Progenitor cell of endocrine pancreas (in vitro differentiated cells): ENCODE measurements at places on chromosomes 4 and X. TPM values are rescaled to one million over a fixed set of nuclear protein-coding genes. Genes with fewer than 3 reads are reported as not detected.

DNA sequence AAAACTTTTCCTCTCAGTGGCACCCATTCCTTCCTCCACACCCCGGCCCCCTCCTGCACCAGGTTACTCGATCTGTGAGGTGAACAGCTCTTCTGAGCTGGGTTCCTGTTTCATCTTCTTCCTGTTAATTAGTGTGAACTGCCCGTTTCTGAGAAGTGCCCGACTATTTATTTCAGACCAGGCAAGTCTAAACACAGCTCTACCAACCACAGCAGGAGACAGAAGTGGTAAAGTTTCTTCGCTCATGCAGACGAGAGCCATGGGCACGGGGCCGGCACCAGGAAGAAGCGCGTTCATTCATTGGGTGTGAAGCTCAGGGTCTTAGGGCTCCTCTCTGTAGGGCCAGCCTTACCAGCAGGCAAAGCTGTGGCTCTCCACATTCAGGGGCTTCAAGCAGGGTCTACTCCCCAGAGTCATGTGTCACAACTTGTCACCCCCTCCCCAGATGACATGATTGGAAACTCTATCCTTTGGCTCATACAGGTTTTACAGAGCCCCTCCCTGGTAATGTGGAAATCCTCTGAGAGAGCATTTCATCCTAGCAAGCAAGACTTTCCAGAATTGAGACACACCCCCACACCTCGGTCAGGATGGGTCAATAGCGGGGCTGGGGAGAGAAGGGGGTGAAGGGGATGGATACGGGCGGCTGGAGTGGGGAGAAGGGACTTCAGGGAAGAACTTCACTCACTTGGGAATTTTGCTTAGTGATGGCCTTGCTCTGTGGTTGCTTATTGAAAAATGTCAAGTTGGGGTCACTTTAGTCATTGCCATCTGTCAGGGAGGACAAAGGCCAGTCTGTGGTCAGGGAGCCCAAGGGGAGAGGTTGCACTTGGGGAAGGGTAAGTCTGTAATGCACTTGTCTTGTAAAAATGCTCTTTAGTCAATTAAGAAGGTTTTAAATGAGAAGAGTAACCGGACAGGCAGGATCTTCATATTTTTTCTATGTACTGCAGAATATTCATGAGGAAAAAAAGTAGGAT is 121.6 kb upstream of the TRIM2 start:
- peaks cover 14% of the 10 kb centered on the region for H3K27me3 ChIP-seq
- H3K27ac ChIP-seq, result no peak overlapping the region
- DNase-seq, result no peak
- H3K4me1 ChIP-seq, result peaks cover 12% of the 10 kb centered on the region
- H3K4me3 ChIP-seq, result no peak overlapping the region

Gene PLXNA3
- total RNA-seq, result 135 and 148 TPM in 2 replicates

DNA sequence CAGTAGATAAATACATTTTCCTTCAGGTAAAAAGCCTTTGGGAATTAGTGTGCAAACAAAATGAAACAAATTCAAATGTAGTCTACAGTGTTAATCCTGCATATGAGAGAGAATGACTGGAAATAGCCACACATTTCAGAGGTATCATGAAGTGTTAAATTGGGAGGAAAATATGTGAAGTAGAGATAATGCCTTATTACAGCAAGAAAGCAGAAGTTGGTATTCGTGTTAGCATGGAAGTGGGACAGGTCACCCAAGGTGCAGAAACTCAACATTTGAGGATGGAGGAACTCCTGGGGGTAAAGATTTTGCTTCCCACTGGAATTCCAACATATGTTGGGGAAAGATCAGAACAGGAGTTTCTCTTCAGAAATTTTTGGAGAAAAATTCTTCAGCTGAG is 51.3 kb downstream of the EMCN start:
- no peaks in the 10 kb centered on the region for H3K36me3 ChIP-seq
- no peak for DNase-seq
- no peak overlapping the region for H3K27ac ChIP-seq
- H3K27me3 ChIP-seq, result no peaks in the 10 kb centered on the region

DNA sequence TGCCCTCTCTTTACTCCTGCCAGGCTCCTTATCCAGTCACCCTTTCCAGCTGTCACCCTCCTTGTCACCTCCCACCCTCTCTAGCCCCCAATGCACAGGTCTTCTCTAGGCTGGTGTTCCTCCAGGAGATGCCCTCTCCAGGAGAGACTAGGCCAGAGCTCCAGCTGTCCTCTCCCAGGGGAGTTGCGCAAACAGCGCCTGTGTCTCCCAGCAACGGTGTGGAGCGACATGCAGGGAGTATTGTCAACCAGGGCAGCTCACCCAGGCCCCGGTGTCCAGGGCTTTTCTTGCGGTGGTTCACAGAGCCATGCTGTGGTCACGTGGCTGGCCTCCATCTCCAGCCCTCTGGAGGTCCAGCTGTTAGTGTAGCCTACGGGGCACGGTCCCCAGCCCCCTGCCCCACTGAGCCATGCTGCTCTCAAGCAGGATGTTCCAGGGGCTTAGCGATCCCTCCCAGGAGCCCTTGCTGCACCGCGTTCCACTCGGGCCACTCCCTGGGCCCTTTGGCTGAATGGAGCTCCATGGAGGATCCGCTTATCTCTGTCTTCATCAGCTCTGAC is 34.8 kb downstream of the CCNQ start:
- no peaks in the 10 kb centered on the region for H3K4me1 ChIP-seq
- no peak overlapping the region for H3K4me3 ChIP-seq
- H3K36me3 ChIP-seq, result no peaks in the 10 kb centered on the region

DNA sequence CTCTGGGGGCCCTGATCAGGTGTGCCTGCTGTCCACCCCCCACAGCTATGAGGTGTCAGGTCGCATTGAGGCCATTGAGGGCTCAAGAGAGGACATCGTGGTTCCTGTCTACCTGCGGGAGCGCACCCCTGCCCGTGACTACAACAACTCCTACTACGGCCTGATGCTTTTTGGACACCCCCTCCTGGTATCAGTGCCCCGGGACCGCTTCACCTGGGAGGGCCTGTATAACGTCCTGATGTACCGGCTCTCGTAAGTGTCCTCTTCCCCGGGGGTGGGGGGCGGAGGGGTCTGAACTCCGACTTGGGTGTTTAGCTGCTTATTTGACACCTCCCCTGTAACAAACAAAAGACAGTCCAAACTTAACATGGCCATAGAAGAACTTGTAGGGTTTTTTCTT is 10.5 kb downstream of the USP11 start:
- H3K27ac ChIP-seq, result no peak overlapping the region
- H3K4me3 ChIP-seq, result no peak overlapping the region
- no peaks in the 10 kb centered on the region for H3K27me3 ChIP-seq
- peaks cover 53% of the 10 kb centered on the region for H3K36me3 ChIP-seq
- H3K4me1 ChIP-seq, result peaks cover 4% of the 10 kb centered on the region
- no peak for DNase-seq

GRCh38 chr4:1053080-1053661 is 41.7 kb downstream of the FGFRL1 start:
- H3K4me1 ChIP-seq, result no peaks in the 10 kb centered on the region
- no peak for DNase-seq
- no peak overlapping the region for H3K4me3 ChIP-seq
- no peak overlapping the region for H3K27ac ChIP-seq

- H3K4me1 ChIP-seq, result peaks cover 18% of the 10 kb centered on the region
- no peak for DNase-seq
- no peaks in the 10 kb centered on the region for H3K36me3 ChIP-seq
- H3K4me3 ChIP-seq, result peak overlapping the region; percentile 47
- H3K27me3 ChIP-seq, result no peaks in the 10 kb centered on the region
These were observed 2.1 kb upstream of the DHRSX start for GRCh38 chrX:2502668-2503519.

GRCh38 chr4:150367326-150367725 is 214.6 kb upstream of the MAB21L2 start:
- H3K27ac ChIP-seq, result no peak overlapping the region
- DNase-seq, result no peak
- peaks cover 8% of the 10 kb centered on the region for H3K4me1 ChIP-seq
- H3K4me3 ChIP-seq, result no peak overlapping the region
- no peaks in the 10 kb centered on the region for H3K36me3 ChIP-seq

DNA sequence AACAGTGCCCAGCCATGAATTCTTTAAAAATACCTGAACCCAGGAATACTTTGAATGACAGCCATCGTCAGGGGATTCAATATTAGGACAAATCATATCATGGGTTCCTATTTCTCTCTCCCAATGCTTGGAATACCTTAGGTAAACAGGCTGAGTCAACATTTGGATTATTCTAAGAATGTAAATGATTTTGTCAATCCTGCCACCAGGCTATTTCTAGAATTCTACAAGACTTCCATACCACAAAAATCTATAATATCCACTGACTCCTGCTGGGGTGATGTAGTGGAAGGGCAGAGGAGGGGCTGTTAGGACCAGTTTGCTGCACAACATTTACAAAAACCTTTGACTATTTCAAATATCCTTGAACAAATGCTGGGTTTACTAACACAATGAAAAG is 65.2 kb downstream of the IGFBP7 start:
- H3K4me3 ChIP-seq, result no peak overlapping the region
- no peaks in the 10 kb centered on the region for H3K36me3 ChIP-seq
- DNase-seq, result no peak
- no peaks in the 10 kb centered on the region for H3K27me3 ChIP-seq
- no peak overlapping the region for H3K27ac ChIP-seq
- H3K4me1 ChIP-seq, result peaks cover 9% of the 10 kb centered on the region

DNA sequence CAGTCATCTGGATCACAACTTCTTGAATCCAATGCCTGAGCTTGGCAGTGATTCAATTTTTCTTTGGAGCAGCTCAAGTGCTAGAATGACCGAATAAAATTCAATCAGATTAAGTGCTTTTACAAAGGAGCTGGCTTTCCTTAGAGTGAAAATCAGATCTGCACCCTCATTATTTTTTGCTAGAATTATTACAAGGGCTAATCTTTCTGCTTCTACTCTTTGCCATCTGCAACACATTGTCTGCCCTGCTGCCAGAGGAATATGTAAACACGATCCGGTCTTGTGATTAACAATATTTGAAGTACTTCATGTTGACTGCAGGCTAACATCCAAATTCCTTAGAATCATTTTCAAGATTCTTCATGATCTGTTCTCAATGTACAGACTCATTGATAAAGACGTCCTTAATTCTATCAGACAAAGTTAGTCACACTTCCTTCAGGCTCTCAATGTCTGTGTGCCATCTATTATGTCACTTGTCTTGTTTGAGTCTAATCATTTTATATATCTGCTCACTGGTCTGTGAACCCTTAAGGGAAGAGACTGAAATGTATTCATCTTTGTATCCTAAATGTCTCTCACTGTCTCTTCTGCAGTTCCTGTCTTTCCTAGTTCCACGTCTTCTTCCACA is 531.2 kb downstream of the GALNTL6 start:
- no peaks in the 10 kb centered on the region for H3K27me3 ChIP-seq
- H3K4me1 ChIP-seq, result no peaks in the 10 kb centered on the region
- DNase-seq, result no peak
- no peak overlapping the region for H3K4me3 ChIP-seq

DNA sequence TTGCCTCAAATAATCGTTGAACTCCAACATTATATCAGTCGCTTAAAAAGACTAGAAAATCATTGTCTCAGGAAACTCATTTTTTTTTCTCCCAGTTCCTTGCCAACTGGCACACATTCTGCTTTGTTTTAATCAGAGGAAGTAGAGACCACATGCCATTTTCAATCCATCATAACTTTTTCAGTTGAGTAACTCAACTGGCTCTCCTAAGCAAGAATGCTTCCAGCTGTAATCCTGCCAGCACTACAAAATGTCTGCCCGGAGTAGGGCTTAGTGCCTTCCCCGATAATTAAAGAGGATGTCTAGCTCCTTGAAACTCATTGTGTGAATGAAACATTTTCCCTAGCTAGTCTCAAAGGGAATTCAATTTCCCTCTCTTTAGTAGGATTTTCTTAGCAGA is 33.0 kb downstream of the FREM3 start:
- no peak overlapping the region for H3K4me3 ChIP-seq
- H3K27ac ChIP-seq, result no peak overlapping the region
- H3K4me1 ChIP-seq, result no peaks in the 10 kb centered on the region
- no peaks in the 10 kb centered on the region for H3K27me3 ChIP-seq

DNA sequence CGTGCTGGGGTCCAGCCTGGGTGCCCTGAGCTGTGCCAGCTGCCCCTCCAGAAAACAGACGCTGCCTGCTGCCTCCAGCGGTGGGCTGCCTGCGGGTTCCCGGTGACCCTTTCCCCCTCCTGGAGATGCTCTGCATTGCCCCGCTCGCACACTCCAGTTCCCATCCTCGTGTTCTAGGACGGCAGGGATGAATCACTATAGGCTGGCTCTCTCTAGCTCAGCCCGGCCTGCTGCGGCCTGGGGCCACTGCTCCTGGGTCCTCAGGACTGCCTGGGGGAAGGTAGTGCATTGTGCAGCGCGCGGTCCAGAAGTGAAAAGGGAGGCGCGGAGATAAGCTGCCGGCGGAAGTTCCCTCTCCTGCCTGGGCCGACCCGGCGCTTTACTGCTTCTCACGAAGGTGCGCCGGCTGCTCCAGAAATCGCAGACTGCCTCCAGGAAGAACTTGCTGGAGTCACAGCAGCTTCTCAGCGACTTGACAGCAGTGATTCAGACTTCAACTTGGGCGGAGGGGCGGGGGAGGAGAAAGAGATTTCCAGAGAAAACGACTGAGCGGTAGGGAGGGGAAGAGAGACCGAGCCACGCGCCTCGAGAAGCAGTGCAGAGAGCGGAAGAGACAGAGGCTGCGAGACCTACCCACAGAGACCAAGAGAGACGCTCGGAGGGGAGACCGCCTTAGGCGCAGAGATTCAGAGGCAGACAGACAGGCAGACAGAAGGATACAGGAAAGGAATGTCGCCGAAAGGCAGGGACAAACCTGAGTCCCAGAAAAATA is 6.7 kb upstream of the MSX1 start:
- peaks cover 18% of the 10 kb centered on the region for H3K4me1 ChIP-seq
- no peak overlapping the region for H3K27ac ChIP-seq
- H3K4me3 ChIP-seq, result peak overlapping the region; percentile 68

GRCh38 chrX:44927398-44927797 is 54.4 kb downstream of the KDM6A start:
- peaks cover 11% of the 10 kb centered on the region for H3K4me1 ChIP-seq
- no peak overlapping the region for H3K27ac ChIP-seq
- no peak for DNase-seq
- peaks cover 5% of the 10 kb centered on the region for H3K36me3 ChIP-seq
- no peak overlapping the region for H3K4me3 ChIP-seq

DNA sequence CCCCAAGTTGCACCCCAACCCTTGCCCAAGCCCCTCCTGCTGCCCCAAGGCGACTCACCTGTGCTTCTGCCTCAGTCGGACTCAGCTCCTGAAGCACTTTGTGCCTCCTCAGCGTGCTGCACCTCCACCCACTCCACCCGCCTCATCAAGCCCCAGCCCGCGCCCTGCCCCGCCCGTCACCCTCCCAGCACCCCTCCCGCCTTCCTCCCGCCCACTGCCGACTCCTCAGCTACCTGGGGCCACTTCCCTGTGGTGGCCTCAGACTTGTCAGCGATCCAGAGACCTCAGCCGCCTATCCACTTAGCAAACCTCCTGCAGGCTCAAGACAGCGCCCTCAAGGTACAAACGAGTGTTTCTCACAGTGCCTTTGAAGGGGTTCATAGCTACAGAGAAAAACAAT is 19.6 kb upstream of the IQCM start:
- DNase-seq, result no peak
- H3K27ac ChIP-seq, result no peak overlapping the region

DNA sequence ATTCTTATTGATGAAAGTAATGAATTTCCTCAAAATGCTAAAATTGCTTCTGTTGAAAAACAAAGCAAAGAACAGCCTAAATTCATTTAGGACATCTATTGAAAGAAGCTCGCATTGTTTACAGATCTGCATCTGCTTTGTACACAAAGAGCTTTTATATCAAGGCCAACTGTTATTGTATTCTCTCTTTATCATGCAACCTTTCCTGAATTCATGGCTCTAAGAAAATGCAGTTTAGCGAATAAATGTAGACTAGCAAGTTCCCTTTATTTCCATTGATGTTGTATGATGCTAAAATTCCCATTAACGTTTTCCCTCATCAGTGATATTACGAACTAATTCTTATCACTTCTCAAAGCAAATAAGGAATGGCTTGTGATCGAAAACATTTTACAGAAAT is 446.3 kb downstream of the MID1IP1 start:
- no peaks in the 10 kb centered on the region for H3K36me3 ChIP-seq
- no peak overlapping the region for H3K4me3 ChIP-seq
- no peaks in the 10 kb centered on the region for H3K27me3 ChIP-seq
- no peak for DNase-seq
- no peak overlapping the region for H3K27ac ChIP-seq
